ENCODE measurements at places on chromosomes 3 and 15.

- DNase-seq: no peak
Measured at GRCh38 chr3:126646674-126647073, 8.2 kb downstream of the TXNRD3 start.

- DNase-seq: no peak
Measured at GRCh38 chr3:109480014-109480413, 142.7 kb upstream of the DPPA4 start.

DNA sequence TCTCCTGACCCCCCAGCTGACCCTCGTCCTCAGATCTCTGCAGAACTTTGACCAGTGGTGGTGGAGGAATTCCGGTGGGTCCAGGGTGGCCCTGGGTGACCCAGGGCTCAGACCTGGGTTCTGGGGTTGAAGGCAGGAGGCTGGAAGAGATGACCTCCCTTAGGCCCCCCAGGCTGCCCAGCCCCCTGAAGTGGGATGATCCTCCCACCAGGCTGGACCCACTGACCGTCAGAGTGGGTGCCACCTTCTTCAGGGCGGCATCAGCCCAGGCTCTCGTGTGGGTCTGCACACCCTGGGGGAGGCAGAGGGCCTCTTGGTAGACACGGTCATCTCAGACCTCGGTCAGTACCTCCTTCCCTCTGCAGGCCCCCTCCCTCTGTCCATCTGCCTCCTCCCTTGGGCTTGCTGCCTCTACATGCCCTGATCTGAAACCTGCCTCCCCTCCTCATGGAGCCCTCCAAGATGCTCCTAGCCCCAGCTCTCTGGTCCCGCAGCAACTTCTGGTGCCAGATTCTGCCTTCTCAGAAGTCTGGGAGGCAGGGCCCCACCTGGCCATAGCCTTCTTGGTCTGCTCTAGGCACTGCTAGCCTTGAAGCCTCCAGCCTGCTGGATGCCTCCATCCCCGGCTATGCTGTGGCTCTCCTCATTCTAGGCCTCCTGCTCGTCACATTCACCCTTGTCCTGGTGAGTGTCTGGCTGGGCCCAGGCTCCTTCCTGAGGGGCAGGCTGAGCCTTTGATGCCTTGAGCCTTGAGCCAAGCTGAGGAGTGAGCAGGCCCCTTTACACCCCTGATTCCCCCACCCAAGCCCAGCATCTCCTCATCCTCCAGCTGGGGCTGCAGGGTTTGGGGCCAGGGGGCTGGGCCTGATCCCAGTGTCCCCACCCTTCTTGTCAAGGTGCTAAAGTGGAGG lies 49.1 kb upstream of the CSPG4 start:
- no peak for DNase-seq

DNA sequence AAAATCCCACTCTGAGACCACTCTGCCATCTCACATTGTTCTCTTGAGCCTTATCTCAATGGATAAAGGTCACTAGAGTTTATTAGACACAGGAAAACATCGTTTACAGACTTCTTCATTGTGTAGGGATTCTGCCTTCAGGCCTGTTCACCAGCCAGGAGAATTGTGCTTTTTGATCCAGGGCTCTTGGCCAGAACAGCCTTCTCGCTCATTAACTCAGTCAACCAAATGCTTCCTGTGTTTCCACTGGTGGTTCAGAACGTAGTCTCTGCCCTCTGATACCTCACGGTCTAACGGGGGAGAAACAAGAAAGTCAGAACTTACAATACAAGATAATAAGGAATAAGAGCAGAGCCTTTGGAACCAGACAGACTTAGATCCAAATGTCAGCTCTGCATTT lies 54.2 kb upstream of the TSEN2 start:
- no peak for DNase-seq

GRCh38 chr3:112874725-112875124 lies 28.1 kb upstream of the CD200R1L start:
- DNase-seq: no peak

DNA sequence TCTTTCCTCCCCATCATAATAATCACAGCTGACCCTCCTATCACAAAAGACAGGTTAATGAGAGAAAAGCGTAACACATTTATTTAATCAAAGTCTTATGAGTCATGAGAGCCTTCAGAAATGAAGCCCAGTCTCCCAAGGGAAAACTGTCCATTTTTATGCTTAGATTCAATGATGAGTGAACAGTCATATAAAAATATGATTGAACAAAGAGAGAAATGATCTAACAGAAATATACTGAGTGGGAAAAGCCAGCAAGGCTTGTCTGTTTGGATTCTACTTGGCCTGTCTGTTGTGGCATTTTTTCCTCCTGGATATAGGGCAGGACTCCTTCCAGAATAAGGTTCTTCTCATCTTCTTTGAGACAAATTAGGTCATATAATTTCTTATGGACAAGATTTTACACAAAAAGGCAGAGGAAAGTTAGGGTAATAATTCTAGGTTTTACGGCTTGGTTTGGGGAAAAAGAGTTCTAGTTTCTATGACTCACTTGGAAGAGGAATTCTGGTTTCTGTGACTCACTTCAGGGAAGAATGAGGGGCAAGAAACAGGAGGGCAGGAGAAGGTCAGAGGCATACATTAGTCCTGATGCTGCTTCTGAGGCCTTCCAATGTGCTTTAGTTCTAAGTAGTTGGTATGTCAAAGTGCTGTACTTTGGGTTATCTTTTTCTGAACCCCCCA lies 534.2 kb downstream of the ZIC1 start:
- no peak for DNase-seq

- DNase-seq: no peak
Measured at GRCh38 chr15:95259965-95260364, 1028.6 kb downstream of the MCTP2 start.

DNA sequence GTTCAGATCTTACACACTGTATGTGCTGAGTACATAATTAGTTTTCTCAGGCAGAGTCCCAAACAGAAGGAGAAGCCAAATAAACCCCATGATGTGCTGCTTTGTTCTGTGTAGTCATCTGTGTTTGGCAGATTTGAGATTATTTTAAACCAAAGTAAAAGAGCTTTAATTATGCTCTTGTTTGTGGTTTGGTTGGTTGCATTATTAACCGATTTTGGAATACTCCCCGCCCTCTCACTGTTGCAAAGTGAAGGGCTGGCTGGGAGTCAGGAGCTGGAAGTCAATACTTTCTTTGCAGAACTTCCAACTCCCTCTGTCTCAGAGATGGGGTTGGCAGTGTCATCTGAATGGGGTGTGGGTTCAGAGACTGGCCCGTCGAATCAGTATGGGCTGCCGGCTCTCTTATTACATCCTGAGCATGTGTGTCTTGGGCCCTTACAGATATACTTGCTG lies 34.4 kb downstream of the SLCO3A1 start:
- no peak for DNase-seq

- DNase-seq: no peak
Measured at GRCh38 chr3:111588527-111588926, 6.6 kb downstream of the ZBED2 start.

DNA sequence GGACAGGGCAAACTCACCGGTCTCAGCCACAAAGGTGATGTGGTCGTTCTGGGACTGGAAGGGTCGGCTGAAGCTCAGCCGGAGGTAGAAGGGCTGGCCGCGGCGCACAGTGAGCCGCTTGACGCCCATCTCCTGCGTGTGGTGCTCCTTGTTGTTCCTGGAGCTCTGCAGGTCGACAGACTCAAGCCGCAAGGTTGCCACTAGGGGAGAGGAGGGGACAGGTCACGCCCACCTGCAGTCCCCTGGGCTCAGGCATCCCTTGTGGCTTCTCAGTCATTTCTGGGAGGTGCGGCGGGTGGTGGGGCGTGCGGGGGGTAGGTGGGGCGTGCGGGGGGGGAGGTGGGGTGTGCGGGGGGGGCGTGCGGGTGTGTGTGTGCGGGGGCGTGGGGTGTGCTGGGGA lies 26.7 kb upstream of the TGM5 start:
- DNase-seq: no peak

- DNase-seq: no peak
Measured at GRCh38 chr15:85988741-85989140, 90.9 kb upstream of the AGBL1 start.

DNA sequence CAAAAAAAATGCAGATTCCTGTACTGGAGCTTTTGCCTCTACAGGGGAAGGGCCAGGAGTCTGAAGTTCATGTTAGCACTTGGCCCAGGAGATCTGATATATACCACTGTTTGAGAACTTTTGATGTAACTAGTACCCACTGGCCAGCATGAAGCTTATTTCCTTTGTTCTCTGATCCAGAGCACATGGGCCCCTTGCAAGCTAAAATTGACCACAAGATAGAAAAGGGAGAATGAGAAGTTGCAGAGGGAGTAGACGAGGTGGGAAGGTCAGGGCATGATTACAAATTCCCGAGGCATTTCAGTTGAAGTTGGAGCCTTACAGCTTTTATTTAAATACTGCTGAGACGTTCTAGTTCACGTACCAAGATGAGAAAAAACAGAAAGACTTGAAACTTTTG lies 28.2 kb downstream of the TGM4 start:
- DNase-seq: no peak

DNA sequence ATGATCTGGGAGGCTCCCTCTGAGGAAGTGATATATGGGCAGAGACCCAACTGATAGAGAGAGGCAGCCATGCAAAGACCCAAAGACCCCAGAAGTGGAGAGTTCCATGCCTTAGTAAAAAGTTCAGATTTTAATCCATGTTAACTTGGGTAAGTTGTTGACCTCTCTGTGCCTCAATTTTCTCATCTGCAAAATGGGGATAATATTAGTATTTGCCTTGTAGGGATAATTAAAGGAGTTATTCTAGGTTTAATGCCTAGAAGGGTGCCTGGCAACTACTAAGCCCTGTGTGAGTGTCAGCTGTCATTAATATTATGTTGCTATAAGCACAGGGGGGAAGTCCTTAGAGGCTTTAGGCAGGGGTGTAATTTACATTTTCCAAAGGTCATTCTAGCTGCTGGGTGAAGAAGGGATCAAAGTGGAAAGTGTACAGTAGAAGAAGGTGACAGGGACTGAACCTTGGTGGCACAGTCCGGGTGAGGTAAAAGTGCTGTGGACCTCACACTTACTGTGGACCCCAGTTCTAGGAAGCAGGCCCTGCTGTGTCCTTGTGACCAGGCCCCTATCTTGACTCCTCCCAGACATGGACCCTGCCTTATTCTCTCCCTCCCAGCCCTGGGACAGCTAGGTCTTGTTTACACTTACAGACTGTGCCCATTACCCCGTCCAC lies 3.0 kb upstream of the RAD18 start:
- no peak for DNase-seq

GRCh38 chr3:79086514-79086913 lies 681.3 kb downstream of the ROBO1 start:
- DNase-seq: no peak

DNA sequence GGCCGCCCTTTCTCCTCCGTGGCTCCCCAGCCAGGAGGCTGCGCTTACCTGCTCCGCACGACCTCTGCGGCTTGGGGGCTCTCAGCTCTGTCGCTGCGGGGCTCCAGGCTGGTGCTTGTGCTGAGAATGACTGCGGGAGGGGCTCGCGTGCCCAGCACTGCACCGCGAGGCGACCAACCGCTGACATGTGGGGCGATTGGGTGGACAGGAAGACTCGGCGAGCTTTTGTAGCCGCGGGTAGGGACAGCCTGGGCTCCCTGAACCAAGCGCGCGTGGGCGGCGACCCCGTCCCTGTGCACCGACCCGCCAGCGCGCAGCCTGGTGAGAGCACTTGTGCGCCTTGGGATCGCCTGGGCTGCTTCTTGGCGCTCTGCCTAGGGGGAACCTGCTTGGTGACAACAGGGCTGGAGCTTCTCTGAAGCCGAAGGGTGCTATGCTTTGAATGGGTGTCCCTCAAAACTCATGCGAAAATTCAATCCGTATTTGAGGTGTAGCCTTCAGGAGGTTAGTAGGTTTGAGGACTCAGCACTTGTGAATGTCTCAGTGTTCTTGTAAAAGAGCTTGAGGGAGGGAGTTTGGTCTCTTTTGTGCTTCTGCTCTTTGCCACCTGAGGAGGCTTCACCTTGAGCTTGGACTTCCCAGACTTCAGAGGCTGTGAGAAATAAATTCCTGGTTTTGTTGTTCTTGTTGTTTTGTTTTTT lies 50.4 kb downstream of the IL12A start:
- DNase-seq: no peak

- DNase-seq: no peak
Measured at GRCh38 chr3:149417727-149418126, 40.3 kb upstream of the TM4SF1 start.

DNA sequence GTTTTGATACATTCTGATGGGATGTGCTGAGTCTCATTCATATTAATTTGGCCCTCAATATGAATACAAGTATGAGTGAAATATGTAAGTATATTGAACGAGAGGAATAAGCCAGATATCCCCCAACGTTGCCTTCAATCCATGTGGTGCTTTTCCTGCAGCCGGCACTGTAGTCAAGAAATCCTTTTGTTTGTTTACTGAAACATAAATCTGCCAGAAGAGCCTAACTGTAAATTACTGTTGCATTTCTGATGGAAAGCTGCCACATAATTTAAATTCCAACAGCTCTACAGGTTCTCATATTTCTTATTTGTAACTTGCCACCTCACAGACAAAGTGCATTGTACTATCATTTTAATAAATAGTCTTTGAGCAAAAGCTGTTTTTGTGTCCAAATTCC lies 314.0 kb downstream of the KBTBD8 start:
- no peak for DNase-seq

GRCh38 chr3:196096382-196096953 lies 14.6 kb upstream of the TFRC start:
- no peak for DNase-seq

DNA sequence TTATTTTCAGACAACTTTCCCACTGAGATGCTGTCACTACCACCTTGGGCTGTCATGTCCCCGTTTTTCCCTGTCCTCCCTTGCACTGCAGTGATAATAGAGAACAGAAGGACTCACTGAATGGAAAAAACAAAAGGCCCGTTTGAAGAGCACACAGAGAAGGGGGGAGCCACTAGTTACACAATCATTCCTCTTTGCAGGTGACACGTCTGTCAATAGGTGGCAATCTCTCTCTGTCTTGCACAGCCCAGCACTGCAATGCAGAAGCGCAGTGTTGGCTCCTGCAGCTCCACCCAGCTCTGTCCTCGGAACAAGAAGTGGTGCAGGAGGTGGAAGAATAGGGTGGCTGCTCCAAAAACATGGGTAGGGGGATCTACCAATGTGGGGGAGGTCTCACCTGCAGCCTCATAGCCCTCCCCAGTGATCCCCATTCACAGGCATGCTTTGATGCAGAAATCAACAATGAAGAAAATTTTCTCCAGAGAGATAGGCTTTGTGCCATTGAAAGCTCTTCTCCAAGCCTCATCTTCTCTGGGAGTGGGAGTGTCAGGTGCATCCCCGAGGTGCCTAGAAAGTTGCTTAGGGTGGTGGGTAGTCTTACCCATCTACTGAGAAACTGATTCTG lies 31.8 kb downstream of the FSTL1 start:
- DNase-seq: no peak

DNA sequence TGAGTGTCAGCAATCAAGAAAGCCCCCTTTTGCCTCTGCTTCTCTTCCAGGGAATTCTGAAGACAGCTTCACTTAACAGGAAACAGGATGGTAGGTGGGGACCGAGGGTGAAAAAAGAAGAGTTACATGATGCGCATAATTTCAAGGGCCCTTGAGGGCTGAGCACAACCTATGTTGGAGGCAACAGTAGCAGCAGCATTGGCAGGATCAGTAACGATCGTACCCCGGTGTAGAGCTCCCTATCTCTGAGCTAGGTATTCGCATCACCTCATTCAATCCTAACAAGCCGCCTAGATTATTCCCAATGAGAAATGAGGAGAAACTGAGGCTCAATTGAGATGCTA lies 432 bp upstream of the RAD54L2 start:
- DNase-seq: no peak

Data from stimulated activated CD4-positive, alpha-beta T cell treated with anti-CD3 and anti-CD28 coated beads, Interleukin-1b, Interleukin-23, amount 100 ng/mL, for 1 hour (primary cell).